Upper lobe of right lung (tissue), 1 donor: ENCODE measurements at places on chromosomes 1 and 21. TPM values are rescaled to one million over a fixed set of nuclear protein-coding genes. Genes with fewer than 3 reads are reported as not detected.
A peak's percentile ranks its signal among the peaks of the same experiment; 100 is the strongest.

DNA sequence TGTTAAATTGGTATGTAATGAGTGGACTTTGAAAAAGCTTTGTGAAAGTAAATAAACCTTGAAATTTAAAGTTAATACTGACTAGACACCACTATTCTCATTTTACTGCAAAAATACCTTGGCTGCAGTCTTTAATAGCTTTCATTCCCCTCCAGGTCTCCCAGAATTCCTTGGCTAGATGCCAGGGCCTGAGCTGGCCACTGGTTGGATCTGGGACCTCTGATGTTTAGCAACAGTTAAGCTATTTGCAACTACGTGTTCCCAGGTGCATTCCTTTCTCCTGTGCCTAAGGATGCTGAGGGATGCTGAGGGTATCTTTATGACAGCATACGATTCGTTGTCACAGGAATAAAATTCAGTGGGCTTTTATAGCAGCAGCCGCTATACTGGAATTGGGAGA is 938.7 kb downstream of the TTLL7 start:
- DNase-seq, result no peak

- DNase-seq, result no peak
Measured at GRCh38 chr1:220544901-220545303, 17.0 kb downstream of the MARK1 start.

DNA sequence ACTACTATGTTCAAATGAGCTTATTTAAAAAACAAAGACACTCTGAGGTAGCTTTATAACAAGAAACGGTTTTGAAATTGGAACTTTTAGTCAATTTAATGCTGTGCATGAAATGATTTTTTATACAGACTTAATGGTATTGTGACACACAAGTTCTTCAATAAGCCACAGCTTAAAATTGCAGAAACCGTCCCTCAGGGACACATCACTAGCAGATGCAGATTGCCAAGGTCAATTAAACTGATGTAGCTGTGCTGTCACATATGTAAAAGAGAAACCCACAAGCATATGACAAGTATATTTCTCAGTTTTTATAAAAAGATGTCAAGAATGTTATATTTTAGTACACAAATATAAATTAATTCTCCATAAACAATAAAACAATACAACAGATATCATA is 366.9 kb downstream of the DPYD start:
- DNase-seq, result no peak

The ANGPTL1 gene
- total RNA-seq, result 9.3 TPM

GRCh38 chr1:115900856-115901255 is 59.9 kb upstream of the NHLH2 start:
- no peak for DNase-seq

The ACTL8 gene
- not detected for total RNA-seq

The CLCA1 gene
- total RNA-seq, result not detected

The MYBPH gene
- total RNA-seq, result not detected

DNA sequence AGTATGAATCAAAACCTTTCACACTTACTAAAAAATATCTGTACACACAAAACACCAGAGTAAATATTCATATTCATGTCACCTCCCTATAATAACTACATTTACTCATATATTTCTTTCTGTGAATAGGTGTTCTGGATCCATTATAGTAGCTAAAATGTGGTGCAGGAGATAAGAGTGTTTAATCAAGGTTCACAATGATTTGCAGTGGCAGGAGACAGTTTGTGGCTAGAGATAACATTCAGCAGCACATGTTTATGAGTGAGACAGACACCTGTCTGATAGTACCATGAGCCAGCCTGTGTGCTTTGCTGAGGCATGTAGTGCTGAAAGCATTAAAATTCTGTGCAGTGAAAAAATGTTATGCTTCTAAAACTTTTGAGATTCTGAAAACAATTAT is 410.3 kb downstream of the SRGAP2C start:
- no peak for DNase-seq

DNA sequence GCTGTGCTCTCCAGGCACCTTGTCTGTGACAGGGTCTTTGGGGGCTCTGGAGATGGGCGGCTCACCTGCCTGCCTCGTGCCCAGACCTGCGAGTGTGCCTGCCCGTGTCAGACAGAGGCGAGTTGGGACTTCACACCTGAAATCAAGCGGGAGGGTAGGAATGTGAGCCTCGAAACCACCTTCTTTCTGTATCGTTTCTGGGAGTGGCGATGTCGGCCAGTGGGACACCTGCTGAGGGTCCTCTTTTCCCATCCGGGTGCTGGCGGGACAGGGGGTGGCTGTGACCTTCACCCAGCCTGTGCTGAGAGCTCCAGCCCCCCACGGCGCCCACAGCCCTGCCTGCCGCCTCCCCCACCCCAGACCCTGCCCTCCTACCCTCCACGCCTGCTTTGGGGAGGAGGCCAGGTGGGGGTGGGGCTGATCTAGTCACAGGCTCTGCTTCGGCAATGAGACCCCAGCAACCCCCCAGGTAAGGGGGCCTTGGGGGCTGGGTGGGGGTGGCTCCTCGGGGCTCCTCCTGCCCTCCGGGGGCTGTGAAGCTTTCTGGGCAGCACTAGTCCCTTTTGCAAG is 15.6 kb upstream of the FAAP20 start:
- DNase-seq, result peak; percentile 65

The TAS1R1 gene
- not detected for total RNA-seq

DNA sequence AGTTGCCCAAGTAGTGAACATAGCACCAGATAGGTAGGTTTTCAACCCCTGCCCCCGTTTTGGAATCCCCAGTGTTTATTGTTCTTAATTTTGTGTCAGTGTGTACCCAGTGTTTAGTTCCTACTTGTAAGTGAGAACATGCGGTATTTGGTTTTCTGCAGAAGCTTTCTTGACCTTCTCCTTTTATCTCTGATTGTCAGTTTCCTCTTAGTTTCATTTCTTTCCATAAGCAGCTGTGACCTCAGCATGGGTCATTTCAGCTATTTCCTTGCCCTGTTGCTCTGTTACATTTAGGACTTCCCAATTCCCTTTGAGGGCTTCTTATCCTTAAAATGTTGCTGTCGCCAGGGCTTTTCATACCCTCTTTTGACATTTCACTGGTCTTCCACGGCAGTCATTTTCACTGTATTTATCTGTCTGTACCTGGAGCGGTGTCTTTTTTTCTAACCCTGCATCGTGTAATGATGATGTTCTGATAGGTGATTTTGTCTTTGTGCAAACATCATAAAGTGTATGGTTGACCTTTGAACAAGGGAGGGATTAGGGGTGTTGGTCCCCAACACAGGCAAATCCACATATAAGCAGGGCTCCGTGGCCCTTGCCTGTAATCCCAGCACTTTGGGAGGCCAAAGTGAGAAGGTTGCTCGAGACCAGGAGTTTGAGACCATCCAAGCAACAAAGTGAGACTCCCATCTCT is 15.0 kb downstream of the ITSN1 start:
- DNase-seq, result no peak

GRCh38 chr1:218259800-218260199 is 25.3 kb upstream of the RRP15 start:
- DNase-seq, result no peak

The ARHGEF16 gene
- total RNA-seq, result 12.2 TPM

The TAS1R3 gene
- total RNA-seq, result 0.32 TPM

DNA sequence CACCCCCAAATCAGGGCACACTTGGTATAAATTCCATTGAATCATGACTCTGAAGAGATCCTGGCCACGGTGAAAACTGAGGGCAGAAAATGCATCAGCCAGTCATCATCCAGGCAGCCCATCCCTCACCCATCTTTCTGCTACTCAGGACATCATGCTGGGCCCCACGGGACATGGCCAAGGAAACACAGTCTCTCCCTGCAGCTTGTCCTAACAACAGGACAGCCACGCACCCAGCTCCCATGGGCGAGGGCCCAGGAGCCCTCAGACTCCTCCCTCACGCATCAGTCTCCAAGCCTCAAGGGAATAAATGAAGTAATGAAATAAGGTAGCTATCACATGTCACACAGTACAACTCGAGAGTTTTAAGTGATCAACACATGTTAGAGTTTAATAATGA is 37.8 kb downstream of the ELK4 start:
- DNase-seq, result peak; percentile 47

DNA sequence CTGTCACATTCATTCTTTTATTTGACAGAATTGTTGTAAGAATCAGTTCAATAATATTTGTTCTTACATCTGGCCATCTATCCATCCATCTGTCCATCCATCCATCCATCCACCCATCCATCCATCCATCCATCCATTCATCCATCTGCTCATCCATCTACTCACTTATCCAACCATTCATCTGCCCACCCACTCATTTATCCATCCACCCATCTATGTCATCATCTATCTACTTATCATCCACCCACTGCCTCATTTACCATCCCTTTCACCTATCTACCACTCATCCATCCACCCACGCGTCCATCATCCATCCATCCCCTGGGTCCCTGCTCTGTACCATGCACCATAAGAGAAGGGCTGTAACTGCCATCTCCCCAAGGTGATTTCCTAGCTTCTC is 134.1 kb downstream of the FOXD2 start:
- DNase-seq, result no peak

The SUSD4 gene
- 2.2 TPM for total RNA-seq

- no peak for DNase-seq
Measured at GRCh38 chr1:81379430-81379829, 421.3 kb upstream of the ADGRL2 start.

DNA sequence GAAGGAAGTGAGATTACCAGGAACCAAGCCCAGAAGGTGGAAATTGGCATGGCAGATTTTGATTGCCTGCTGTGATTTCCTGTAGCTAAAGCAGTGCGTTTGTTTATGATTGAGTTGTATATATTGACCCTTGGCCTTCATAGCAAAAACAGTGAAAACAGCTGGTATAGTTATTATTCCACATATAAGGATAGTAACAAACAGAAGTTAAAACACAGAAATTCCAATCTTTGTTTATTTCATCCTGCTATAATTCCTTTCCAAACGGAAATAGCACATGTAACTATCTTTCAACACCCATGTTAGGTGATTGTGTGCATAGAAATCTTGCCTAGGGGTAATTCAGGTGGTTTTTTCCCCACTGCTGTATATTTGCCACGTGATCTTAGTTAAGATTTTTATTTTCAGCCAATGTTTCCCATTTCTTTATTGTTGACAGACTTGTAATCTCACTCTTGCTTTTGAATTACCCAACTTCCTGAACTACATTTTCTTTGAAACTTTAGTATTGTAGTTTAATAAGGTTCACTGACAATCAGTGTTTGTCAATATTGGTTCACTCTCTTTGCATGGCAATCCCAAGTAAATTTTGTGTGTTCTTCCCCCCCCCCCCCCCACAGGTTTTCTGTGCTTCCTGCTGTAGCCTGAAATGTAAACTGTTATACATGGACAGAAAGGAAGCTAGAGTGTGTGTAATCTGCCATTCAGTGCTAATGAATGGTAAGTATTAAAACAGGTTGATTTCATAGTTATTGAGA is 102.7 kb downstream of the CC2D1B start:
- no peak for DNase-seq

- DNase-seq, result no peak
Measured at GRCh38 chr1:15708486-15709137, 24.5 kb downstream of the PLEKHM2 start.

DNA sequence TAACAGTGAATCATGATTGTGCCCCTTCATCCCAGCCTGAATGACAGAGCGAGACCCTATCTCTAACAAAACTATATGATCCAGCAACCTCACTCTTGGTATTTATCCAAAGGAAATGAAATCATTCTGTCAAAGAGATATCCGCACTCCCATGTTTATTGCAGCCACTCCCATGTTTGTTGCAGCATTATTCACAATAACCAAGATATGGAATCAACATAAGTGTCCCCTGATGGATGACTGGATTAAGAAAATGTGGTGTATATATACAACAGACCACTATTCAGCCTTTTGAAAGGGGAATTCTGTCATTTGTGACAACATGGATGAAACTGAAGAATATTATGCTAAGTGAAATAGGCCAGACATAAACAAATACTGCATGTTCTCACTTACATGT is 44.4 kb downstream of the TRMT1L start:
- no peak for DNase-seq

The TTC22 gene
- total RNA-seq, result 7.1 TPM

GRCh38 chr21:28904961-28905435 is 87.7 kb downstream of the LTN1 start:
- no peak for DNase-seq

DNA sequence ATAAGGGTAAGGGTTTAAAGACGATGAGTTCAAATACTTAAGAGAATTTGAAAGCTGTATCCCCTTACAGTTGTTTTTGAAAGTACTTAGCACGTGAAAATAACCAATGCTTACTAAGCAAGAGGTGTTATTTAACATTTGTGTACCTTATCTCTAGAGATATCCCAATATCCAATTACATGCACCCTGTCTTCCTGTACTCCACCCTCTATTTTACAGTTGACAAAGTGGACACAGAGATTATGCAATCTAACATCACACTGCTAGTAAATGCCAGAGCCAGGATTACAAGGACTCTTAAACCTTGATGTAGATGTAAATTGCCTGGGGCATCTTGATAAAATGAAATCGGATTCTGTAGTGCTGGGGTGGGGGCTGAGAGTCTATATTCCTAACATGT is 72.0 kb downstream of the GDAP2 start:
- no peak for DNase-seq
